ENCODE measurements at places on chromosomes 4 and X.

- DNase-seq: no peak
Measured at GRCh38 chrX:150870487-150871340, 27.8 kb downstream of the CD99L2 start.

- no peak for DNase-seq
Measured at GRCh38 chrX:50188859-50189600, 11.8 kb downstream of the AKAP4 start.

GRCh38 chrX:71103110-71103983, 3.2 kb downstream of the CXorf65 start:
- no peak for DNase-seq

GRCh38 chrX:123348468-123348867, 164.4 kb downstream of the GRIA3 start:
- no peak for DNase-seq

DNA sequence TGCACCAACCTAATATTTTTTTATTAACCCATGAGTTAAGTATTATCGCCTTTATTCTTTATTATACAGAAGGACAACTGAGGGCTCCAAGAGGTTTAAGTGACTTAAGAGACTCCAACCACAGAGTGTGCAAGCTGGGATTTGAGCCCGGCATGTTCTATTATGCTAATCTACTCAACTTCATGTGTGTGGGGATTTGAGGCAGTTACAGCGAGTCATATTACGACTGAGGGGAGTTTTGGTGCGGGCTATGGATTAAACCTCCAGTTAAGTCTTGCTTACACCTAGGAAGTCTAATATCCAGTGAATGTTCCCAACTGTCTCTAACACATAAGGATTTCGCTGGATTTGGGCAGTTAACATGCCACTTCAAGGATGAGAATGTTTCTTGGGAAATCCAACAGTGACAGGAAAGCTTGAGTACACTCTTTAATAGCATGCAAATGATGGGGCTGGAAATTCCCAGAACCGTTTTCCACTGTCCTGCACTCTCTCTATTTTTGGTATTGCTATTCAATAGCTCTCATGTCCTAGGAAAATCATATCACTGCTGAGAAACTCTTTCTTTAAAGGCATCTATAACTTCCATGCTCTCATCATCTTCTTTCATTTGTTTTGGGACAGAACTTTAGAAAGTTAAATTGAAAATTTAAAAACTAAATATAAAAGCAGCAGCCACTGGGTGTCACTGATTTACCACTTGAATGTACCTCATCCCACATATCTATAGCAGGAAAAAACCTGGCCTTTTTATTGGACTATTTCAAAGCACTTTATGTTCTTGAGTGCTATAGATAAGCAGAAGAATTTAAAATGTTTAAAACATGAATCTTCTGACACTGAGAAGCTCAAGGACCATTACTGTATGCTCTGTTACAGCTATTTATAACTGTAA, 165.1 kb upstream of the TTC29 start:
- DNase-seq: no peak
